HT-29 (cell line): ENCODE measurements at places on chromosomes 11 and 22. TPM values are rescaled to one million over a fixed set of nuclear protein-coding genes. Genes with fewer than 3 reads are reported as not detected.

Gene ZNF280B
- 0.10 TPM in 1 of 2 replicates, not detected in the other for total RNA-seq

Gene NELL1
- total RNA-seq: 0.13 TPM in 1 of 2 replicates, not detected in the other

GRCh38 chr22:26857169-26857568 lies 199.8 kb downstream of the MIAT start:
- no peak for DNase-seq

Gene RTN4RL2
- total RNA-seq: 0.79 and 1.1 TPM in 2 replicates

GRCh38 chr22:46484861-46485595 lies 52.4 kb downstream of the CELSR1 start:
- DNase-seq: no peak

DNA sequence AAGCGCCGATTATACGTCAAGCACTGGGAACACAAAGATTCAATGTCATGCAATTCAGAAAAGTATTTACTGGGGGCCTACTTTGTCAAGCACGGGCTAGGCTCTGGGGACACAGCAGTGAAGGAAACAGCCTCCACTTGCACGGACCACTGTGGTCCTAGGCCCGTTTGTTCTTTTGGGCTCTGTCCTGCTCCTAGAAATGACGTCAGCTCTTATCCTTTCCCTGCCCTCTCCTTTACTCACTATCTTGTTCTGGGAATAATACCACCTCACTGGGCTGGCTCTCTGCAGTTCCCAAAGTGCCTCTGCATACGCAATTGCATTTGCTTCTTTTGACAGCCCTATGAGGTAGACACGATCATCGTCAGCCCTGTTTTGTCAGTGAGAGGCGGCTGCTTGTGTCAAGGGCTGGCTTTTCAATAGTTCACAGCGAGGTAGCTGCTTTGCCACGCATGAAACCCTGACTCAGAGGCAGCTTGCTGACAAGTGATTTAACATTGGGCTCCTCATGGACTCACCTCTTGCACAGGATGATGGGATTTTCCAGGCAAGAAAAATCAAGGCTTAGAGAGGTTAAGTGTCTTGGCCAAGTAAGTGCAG lies 22.9 kb upstream of the IGSF22 start:
- DNase-seq: no peak

Gene ZC3H12C
- total RNA-seq: 0.43 and 0.55 TPM in 2 replicates

DNA sequence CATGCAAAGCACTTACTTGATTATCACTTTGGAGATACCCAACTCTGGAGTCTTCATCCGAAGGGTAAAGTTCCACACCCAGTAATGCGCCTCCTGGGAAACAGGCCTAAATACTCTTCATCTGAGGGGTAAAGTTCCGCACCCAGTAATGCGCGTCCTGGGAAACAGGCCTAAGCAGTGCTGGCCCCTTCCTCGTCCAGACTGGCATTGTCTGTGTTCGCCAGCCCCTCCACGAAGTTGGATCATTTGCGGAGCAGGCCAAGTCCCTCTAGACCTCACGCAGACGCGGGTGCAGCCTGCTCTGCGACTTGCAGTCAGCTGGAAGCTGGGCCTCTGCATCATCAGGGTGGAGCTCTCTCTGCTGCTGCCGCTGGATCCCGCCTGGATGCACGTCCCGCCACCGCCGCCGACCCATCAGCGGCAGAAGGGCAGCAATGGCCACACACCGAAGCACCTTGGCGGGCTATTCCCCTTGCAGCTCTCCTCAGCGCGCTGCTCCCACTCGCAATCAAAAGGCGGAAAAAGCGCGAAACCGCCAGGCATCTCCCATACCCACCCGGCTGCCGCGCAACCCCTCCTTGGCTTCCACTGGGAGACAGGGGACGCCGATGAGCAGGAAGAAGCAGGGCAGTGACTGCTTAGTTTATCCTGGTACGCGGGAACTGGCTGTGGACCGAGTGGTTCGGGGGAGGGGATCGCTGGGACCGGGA lies 34.1 kb upstream of the GLYATL1 start:
- no peak for DNase-seq

DNA sequence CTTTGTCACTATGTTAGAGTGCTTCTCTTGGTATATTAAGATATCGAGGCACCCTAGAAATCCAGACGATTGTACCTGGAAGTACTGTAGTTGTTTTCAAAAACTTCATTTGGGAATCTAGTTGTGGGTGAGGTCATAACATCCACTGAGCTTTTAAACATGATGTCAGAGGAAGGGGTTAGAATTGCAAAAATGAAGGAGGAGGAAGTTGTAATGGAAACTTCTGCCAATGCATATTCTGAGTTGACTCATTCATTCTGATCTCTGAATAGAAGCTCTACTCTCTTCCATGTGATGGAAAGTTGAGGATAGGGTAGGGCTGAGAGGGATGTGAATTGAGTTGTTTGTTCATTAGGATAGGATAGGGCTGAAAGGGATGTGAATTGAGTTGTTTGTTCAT lies 7.7 kb downstream of the CD44 start:
- DNase-seq: no peak

GRCh38 chr11:107076832-107077231 lies 58.6 kb upstream of the GUCY1A2 start:
- no peak for DNase-seq
